ENCODE measurements at places on chromosomes 4 and X. TPM values are rescaled to one million over a fixed set of nuclear protein-coding genes. Genes with fewer than 3 reads are reported as not detected.

The SLIT2 gene
- 29.0 TPM for polyA plus RNA-seq

The TBX22 gene
- not detected for polyA plus RNA-seq

The ZFYVE28 gene
- 2.4 TPM for polyA plus RNA-seq

The SLC9B1 gene
- not detected for polyA plus RNA-seq

The GPRASP1 gene
- 39.5 TPM for polyA plus RNA-seq

The VCX3B gene
- polyA plus RNA-seq = not detected

The PABPC1L2A gene
- polyA plus RNA-seq = 0.56 TPM

The AR gene
- 1.1 TPM for polyA plus RNA-seq

The RAB40AL gene
- polyA plus RNA-seq = 0.35 TPM

The GIMD1 gene
- polyA plus RNA-seq = not detected

The NEUROG2 gene
- polyA plus RNA-seq = 0.58 TPM

The CNKSR2 gene
- polyA plus RNA-seq = 31.1 TPM

The SPANXB1 gene
- not detected for polyA plus RNA-seq

The OTC gene
- polyA plus RNA-seq = not detected

The ARL9 gene
- 0.22 TPM for polyA plus RNA-seq

The SPANXA1 gene
- not detected for polyA plus RNA-seq

The MAGEA2B gene
- polyA plus RNA-seq = 4.5 TPM

The IL1RAPL1 gene
- not detected for polyA plus RNA-seq

The SSR4 gene
- 186 TPM for polyA plus RNA-seq

The NUP54 gene
- 103 TPM for polyA plus RNA-seq

The ARMCX4 gene
- polyA plus RNA-seq = 32.2 TPM

The TNMD gene
- 0.24 TPM for polyA plus RNA-seq

The TMSB15C gene
- polyA plus RNA-seq = 38.0 TPM

The SH2D1A gene
- not detected for polyA plus RNA-seq

The SPOCK3 gene
- 7.9 TPM for polyA plus RNA-seq

The ANKRD17 gene
- 30.4 TPM for polyA plus RNA-seq

The USP17L19 gene
- polyA plus RNA-seq = not detected

The LIAS gene
- polyA plus RNA-seq = 20.8 TPM

The CLRN2 gene
- polyA plus RNA-seq = not detected

The SYP gene
- 240 TPM for polyA plus RNA-seq

The SPINK2 gene
- polyA plus RNA-seq = 1.4 TPM

The GLRB gene
- polyA plus RNA-seq = 24.9 TPM

The FGF13 gene
- 242 TPM for polyA plus RNA-seq

The AMBN gene
- polyA plus RNA-seq = 1.2 TPM

The TACR3 gene
- polyA plus RNA-seq = 0.04 TPM

The RAI2 gene
- 1.5 TPM for polyA plus RNA-seq

The SPATA4 gene
- polyA plus RNA-seq = not detected

The STOX2 gene
- 26.1 TPM for polyA plus RNA-seq

The PAGE1 gene
- not detected for polyA plus RNA-seq

The P2RY4 gene
- not detected for polyA plus RNA-seq
